ENCODE measurements at places on chromosomes 13 and 19.

GRCh38 chr19:32798201-32798600 lies 71.4 kb downstream of the SLC7A9 start:
- H3K27me3 ChIP-seq = no peaks in the 10 kb centered on the region
- no peak overlapping the region for H3K4me3 ChIP-seq
- H3K27ac ChIP-seq = no peak overlapping the region
- DNase-seq = no peak
- peaks cover 15% of the 10 kb centered on the region for H3K4me1 ChIP-seq

GRCh38 chr19:32363632-32364031 lies 18.2 kb downstream of the ZNF507 start:
- no peak for DNase-seq

- peaks cover 2% of the 10 kb centered on the region for H3K27me3 ChIP-seq
- no peaks in the 10 kb centered on the region for H3K36me3 ChIP-seq
- H3K4me3 ChIP-seq = no peak overlapping the region
- no peaks in the 10 kb centered on the region for H3K4me1 ChIP-seq
- DNase-seq = no peak
Measured at GRCh38 chr13:73142071-73142470, 83.3 kb downstream of the KLF5 start.

DNA sequence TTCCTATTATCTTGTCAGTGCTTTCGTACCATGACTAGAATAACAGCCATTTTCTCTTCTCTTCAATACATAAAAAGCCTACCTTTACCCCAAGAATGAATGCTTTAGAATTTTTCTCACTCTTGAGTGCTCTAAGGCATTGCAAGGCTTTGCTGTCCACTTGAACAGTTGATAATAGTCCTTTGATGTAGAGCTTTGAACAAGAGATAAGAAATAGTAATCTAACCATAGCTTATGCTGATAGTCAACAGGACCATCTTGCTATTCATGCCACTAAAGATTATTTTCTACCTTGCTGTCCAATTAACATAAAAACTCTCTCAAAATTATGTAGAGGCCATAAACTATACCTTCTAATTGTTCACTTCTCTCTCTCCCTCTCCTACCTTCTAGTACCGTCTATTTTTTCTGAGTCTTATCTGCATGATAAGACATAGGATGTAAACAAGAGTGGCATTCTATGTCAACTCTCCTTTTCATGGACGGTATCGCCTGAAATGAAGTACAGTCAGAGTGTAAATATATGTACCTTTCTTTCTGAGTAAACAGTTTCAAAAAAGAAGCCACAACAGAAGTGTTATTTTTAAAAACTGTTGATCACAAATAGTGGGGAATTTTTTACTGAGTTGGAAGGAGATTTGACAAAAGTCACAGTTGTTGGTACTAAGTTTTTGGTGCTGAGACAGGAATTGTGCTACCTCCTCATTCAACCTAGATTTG lies 297.9 kb downstream of the NDFIP2 start:
- no peak for DNase-seq
- no peak overlapping the region for H3K27ac ChIP-seq
- no peak overlapping the region for H3K4me3 ChIP-seq
- no peaks in the 10 kb centered on the region for H3K4me1 ChIP-seq
- no peaks in the 10 kb centered on the region for H3K27me3 ChIP-seq

- no peak overlapping the region for H3K27ac ChIP-seq
- peaks cover 11% of the 10 kb centered on the region for H3K36me3 ChIP-seq
Measured at GRCh38 chr19:46759817-46760333, 13.6 kb upstream of the STRN4 start.

DNA sequence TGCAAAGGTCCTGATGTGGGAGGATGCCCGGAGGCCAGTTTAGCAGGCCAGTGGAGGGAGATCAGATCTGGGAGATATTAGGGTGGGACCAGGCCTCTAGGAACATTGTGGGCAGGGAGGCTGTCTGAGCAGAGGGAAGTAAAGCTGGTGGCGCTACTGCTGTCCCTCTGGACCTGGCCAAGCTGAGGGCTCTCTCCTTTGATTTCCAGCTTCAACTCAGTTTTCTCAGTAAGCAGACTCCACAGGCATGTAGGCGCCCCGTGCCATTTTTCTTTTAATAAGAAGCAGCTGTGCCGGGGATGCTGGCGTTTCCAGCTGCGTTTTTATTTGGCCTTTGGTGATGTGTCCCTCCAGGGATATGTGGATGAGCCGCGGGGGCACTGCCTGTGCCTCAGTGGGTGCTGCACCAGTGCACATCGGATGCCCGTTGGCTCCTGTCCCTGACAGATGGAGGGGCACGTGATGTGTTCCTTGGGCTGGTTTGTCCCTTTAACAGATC lies 6.7 kb downstream of the DNM2 start:
- H3K27me3 ChIP-seq = no peaks in the 10 kb centered on the region
- peaks cover 42% of the 10 kb centered on the region for H3K36me3 ChIP-seq
- H3K4me1 ChIP-seq = peaks cover 52% of the 10 kb centered on the region
- no peak overlapping the region for H3K27ac ChIP-seq

GRCh38 chr19:56113074-56113632 lies 7.9 kb downstream of the ZNF787 start:
- DNase-seq = no peak
- H3K27me3 ChIP-seq = no peaks in the 10 kb centered on the region
- H3K4me1 ChIP-seq = peaks cover 32% of the 10 kb centered on the region
- H3K36me3 ChIP-seq = peaks cover 3% of the 10 kb centered on the region

DNA sequence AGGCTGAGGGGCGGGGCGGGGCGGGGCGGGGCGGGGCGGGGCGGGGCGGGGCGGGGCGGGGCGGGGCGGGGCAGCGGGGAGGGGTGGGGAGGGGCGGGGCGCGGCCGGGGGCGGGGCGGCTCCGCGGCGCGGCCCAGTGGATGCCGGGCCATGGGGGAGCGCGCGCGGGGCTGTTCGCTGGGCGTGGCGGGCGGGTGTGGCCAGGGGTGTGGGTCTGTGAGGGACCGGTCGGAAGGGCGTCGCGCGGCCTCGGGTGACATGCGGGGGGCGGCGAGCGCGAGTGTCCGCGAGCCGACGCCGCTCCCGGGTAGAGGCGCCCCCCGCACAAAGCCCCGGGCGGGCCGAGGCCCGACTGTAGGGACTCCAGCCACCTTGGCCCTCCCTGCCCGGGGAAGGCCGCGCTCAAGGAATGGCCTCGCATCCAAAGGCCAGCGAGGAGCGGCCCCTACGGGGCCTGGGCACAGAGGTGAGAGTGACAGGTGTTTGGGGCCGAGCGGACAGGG lies at the start of gene ZFP28:
Gene ZFP28, plus strand, starts transcription at position 188 of the 503 bp plus-strand sequence. Its CDS starts 71 bp downstream, at position 259.
- H3K4me3 ChIP-seq = peak within 1 kb of the TSS; percentile 82
- no peaks in the 10 kb centered on the region for H3K27me3 ChIP-seq
- H3K36me3 ChIP-seq = peaks cover 46% of the 10 kb centered on the region
- H3K4me1 ChIP-seq = peaks cover 17% of the 10 kb centered on the region
- peak within 1 kb of the TSS; percentile 92 for H3K27ac ChIP-seq

DNA sequence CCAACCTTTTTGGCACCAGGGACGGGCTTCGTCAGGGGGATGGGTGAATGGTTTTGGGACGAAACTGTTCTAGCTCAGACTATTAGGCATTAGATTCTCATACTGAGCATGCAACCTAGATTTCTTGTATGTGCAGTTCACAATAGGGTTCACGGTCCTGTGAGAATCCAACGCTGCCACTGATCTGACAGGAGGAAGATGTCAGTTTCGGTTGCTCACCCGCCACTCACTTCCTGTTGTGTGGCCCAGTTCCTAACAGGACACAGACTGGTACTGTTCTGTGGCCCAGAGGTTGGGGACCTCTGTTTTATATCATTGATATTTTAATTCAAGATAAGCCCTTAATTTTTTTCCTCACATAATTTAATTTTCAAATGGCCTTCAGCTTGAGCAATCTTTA lies 26.7 kb upstream of the TDRD3 start:
- peaks cover 2% of the 10 kb centered on the region for H3K36me3 ChIP-seq
- H3K27me3 ChIP-seq = peaks cover 4% of the 10 kb centered on the region
- H3K27ac ChIP-seq = no peak overlapping the region
- DNase-seq = peak; percentile 32
- no peak overlapping the region for H3K4me3 ChIP-seq

DNA sequence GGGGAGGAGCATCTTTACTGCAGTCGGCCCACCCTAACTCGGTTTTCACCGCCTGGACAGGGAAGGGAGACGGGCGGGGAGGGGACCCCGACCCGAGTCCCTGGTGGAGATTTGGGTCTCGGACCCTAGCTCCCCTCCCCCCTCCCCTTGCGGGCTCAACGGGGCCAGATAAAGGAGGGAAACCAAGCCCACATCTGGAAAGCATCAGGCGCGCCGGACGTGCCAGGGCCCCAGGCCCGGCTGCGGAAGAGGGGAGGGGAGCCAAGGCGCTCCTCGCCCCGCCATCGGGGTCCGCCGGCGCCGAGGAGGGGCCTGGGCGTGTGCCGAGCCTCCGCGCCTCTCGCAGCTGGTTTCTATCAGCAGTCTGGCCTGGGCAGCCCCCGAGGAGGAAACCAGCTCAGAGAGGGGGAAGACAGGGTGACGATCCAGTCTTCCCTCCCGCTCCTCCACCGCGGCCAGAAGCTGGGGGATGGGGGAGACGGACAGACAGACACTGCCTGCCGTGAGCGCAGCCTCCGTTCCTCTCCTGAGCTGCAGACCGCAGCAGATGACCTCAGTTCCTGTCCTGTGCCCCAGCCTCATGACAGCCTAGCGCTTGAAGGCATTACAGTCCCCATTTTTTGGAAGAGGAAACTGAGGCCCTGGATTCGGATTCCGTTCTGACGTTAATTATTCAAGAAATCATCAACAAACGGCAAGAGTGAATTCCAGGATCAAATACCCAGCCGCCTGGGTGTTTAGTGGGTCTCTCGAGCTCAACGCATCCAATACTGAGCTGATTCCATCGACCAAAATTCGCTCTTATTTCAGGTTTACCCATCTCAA lies 3.6 kb upstream of the GNG8 start:
- no peaks in the 10 kb centered on the region for H3K36me3 ChIP-seq
- H3K4me1 ChIP-seq = peaks cover 13% of the 10 kb centered on the region
- no peak overlapping the region for H3K27ac ChIP-seq
- peaks cover 26% of the 10 kb centered on the region for H3K27me3 ChIP-seq

GRCh38 chr13:31653730-31654129 lies 85.6 kb upstream of the RXFP2 start:
- H3K27me3 ChIP-seq = no peaks in the 10 kb centered on the region
- no peak for DNase-seq
- H3K4me3 ChIP-seq = no peak overlapping the region

DNA sequence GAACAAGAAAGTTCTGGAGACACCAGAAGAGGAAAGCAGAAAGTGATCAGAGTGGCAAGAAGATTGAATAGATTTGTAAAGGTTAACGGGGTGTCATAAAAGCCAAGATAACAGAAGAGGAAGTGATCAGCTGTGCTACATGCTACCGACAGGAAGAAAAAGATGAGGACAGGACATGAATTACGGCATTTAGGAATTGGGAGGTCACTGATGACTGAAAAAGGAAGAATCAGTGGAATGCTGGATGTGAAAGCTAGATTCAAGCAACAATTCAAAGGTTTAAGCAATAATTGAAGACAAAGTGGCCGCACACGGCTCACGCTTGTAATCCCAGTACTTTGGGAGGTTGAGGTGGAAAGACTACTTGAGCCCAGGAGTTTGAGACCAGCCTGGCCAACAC lies 15.1 kb downstream of the ZNF160 start:
- no peak overlapping the region for H3K4me3 ChIP-seq
- H3K27me3 ChIP-seq = no peaks in the 10 kb centered on the region
- H3K27ac ChIP-seq = no peak overlapping the region
- no peaks in the 10 kb centered on the region for H3K4me1 ChIP-seq

DNA sequence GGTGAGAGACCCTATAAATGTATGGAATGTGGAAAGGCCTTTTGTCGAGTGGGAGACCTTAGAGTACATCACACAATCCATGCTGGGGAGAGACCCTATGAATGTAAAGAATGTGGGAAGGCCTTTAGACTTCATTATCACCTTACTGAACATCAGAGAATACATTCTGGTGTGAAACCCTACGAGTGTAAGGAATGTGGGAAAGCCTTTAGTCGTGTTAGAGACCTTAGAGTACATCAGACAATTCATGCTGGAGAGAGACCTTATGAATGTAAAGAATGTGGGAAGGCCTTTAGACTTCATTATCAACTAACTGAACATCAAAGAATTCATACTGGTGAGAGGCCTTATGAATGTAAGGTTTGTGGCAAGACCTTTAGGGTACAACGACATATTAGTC lies 17.1 kb downstream of the ZNF546 start:
- H3K4me1 ChIP-seq = no peaks in the 10 kb centered on the region
- no peak for DNase-seq
- peaks cover 62% of the 10 kb centered on the region for H3K36me3 ChIP-seq
- H3K27me3 ChIP-seq = no peaks in the 10 kb centered on the region
- H3K27ac ChIP-seq = no peak overlapping the region

DNA sequence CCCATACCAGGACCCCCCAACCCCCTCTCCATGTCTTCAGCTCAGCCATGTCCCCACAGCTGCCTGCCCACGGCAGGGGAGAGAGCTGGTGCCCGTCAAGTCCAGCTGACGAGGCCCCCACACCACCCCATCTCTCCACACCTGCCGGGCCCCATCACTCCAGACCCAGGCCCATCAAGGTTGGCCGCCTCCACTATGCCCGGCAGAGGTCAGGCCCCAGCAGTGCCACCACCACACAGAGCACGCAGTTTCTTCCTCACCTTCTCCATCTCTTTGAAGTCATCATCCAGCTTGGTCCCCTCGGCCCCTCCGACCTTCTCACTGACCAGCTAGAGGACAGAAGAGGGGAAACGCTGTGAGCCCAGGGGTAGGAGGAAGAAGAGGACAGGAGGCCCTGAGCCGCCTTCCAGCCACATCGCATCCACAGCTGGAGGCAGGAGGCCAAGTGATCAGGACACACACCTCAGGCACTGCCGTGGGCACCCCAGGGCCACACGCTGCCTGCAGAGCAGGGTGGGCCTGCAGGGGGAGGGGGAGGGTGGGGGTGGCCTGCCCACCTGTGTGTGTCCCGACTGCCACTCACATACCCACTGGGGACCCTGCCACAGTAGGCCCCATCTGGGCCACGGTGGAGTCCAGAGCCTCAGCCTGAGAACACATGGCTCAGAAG lies 23.4 kb downstream of the MPND start:
- peak overlapping the region; percentile 97 for H3K27ac ChIP-seq
- H3K36me3 ChIP-seq = peaks cover 16% of the 10 kb centered on the region
- H3K4me1 ChIP-seq = peaks cover 46% of the 10 kb centered on the region
- DNase-seq = no peak
- no peak overlapping the region for H3K4me3 ChIP-seq
- no peaks in the 10 kb centered on the region for H3K27me3 ChIP-seq

- H3K36me3 ChIP-seq = no peaks in the 10 kb centered on the region
- no peak overlapping the region for H3K27ac ChIP-seq
- H3K4me3 ChIP-seq = no peak overlapping the region
- H3K27me3 ChIP-seq = no peaks in the 10 kb centered on the region
Measured at GRCh38 chr13:30391956-30392680, 30.2 kb upstream of the UBE2L5 start.

- peak overlapping the region; percentile 75 for H3K27ac ChIP-seq
- peaks cover 62% of the 10 kb centered on the region for H3K36me3 ChIP-seq
- no peak overlapping the region for H3K4me3 ChIP-seq
Measured at GRCh38 chr19:29676586-29676985, 11.3 kb downstream of the PLEKHF1 start.

GRCh38 chr13:35646056-35646774 lies 169.7 kb upstream of the MAB21L1 start:
- H3K4me1 ChIP-seq = no peaks in the 10 kb centered on the region
- no peaks in the 10 kb centered on the region for H3K27me3 ChIP-seq
- DNase-seq = no peak
- no peaks in the 10 kb centered on the region for H3K36me3 ChIP-seq
- H3K27ac ChIP-seq = no peak overlapping the region
- H3K4me3 ChIP-seq = no peak overlapping the region

Measured in activated CD4-positive, alpha-beta memory T cell treated with anti-CD3 and anti-CD28 coated beads, Interleukin-2, amount 10 ng/mL, durations not matched to agents 7 days and 5 days (primary cell).